ENCODE measurements at places on chromosomes 11 and 22.

DNA sequence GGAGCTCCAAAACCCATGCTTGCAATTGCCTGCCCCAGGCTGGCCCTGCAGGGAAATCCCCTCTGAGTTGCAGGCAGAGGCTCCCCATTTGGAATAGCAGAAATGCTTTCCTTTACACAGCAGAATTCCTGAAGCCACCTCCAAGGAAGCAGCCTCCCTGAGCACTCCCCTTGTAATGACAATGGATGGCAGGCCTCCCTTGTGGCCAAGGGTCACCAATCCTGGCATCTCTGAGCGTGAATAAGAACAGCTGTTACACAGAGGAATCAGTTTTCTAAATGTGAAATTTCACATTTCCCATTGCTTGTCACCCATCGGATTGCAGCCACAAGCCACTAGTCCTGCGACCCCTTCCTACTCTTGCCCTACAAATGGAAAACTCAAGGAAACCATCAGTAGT is 107.6 kb downstream of the GALNT18 start:
- DNase-seq: no peak

GRCh38 chr11:14376920-14377319 is 17.9 kb upstream of the RRAS2 start:
- DNase-seq: peak; percentile 55

- DNase-seq: no peak
These were observed 47.0 kb downstream of the CDPF1 start for GRCh38 chr22:46202897-46203600.

DNA sequence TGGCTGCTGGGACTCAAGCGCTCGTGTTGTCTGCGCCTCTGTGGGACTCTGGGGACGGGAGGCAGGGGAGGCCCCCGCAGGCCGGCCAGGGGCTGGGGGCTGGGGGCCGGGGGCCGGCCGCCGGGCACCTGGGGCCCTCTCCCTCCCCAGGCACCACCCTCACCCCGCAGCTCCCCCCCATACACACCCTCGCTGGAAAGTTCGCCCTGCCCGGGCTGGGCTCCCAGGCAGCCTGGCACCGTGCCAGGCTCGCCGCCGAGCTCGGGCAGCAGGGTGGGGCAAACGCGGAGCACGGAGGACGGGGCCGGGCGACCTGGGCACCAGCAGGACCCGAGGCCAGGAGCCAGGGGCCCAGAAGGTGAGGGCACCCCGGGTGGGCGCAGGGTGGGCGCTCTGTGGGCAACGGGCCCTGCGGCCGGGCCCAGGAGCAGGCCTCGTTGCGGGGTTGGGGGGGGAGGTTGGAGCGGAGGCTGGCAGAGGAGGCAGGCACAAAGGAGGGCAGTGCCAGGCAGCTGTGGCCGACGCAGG is 76.7 kb upstream of the WNT7B start:
- peak; percentile 57 for DNase-seq

DNA sequence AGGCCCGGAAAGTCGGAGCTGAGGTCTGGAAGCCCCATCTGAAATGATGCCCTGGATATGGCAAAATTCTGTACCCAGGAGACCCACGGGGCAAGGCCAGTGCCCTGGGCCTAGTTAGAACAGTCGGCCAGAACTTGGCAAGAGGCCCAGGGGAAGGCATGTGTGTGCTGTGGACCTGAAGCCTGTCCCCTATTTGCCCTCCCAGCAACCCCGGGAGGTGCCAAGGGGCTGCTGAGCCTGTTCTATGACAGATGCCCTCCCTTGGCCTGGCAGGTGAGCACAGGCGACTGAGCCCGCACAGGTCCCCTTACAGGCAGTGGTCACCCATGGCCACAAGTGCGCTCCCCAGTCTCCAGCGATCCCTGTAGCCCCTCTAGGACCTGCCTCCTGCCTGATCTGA is 51.7 kb downstream of the NAT10 start:
- DNase-seq: no peak

GRCh38 chr22:19962246-19962908 is 20.8 kb upstream of the TXNRD2 start:
- DNase-seq: peak; percentile 87

GRCh38 chr11:33543823-33544222 is 156.8 kb downstream of the C11orf91 start:
- DNase-seq: peak; percentile 22

DNA sequence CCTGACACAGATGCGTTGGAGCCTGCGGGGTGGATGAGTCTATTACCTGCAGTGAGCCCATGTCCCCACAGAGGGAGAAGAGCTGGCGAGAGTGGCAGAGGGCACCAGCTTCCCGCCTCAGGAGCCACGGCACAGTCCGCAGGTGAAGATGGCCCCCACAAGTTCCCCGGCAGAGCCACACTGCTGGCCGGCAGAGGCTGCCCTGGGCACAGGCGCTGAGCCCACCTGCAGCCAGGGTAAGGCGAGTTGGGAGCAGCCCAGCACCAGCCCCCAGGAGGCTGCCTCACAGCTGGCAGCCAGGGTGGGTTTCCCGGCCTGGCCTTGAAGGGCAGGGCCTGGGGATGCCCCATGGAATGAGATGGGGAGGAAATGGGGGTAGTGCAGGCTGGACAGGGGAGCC is 5.2 kb upstream of the SUSD2 start:
- DNase-seq: no peak

DNA sequence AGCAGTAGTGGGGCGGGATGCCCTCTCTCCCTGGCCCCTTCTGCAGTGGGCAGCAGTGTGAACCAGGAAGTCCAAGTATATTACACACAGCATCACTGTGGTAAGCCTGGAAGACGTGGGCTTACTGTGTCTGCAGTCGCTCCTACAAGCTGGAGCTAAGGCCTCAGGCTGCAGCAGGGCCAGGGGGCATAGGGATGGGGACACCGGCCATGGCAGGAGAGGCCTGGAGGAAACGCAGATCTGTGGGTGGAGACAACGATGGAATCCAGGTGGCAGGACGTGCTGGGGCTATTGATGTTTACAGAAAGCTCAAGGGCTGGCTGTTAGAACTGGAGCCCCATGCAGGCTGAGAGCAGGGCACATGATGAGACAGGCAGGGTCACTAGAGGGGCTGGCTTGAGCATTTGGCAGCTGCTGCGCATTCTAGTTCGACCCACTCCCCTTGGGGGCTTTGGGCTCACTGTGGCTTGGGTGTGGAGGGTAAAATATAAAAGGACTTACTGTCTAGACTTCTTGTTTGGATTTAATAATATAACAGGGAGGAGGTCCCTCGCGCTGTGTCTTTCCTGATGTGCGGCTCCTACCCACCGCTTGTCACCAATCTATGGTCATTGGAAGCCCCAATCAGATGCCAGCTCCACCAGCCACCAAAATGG is 539.5 kb downstream of the TBC1D22A start:
- no peak for DNase-seq

GRCh38 chr11:78820741-78821140 is 246.1 kb upstream of the NARS2 start:
- DNase-seq: no peak
